ENCODE measurements at places on chromosomes 7 and 10.

GRCh38 chr10:27388761-27389399 lies 115.2 kb upstream of the RAB18 start:
- DNase-seq: no peak

DNA sequence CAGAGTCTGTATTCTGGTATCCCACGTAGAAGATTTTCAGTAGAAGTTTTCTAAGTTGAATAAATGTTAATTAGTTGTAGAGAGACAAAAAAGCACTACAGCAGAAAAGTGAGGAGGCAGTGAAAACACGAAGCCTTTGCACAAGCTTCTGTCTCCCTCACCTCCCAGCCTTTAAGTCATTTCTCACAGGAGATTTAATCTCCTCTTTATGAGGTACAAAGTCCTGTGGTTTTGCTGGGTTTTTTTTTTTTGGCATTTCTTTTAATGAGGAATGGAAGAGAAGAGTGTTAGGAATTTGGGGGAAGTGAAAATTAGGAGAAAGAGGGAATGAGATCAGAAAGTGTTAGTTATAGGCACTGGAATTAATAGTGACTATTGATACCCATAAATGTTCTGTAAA lies 21.5 kb downstream of the SPAG6 start:
- no peak for DNase-seq

DNA sequence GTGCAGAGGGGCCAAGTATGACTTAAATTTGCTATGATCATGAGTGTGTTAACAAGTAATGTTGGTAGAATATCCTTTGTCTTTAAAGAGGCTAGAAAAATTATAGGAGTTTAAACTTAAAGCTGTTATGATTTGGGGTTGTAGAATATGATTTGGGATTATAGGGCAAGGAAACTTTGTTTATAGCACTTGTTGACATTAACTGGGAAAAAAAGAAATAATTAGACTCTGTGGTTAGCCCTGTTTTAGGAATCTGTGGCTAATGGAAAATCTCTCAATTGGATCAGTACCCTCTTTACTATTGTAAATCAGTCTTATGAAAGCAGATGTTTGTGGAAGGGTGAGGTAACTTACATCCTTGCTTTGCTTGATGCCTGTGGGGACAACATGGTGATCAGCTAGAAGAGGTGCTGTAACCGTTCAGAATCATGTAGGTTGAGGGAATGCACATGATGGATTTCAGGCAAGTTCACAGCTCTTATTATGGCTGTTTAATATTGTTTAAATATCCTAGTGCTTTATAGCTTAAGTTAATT lies 11.1 kb downstream of the ING3 start:
- no peak for DNase-seq

DNA sequence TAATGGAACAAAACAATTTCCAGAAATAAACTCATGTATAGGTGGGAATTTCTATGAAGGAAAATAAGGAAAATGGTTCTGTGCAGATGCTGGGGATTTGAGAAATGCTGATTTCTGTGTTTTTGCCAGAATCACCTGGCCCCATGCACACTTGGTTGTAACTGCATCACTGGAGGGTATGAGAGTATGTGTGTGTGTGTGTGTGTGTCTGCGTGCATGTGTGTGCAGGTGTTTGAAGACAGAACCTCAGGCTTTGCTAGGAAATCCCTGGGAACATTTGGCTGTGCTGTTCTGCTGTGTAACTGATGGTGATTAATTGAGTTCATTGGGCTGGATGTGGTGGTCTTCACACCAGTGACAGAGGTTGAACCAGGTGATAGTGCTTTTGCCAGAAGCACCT lies 141.6 kb downstream of the CAMK1D start:
- DNase-seq: no peak

GRCh38 chr10:60200012-60200681 lies 189.5 kb downstream of the ANK3 start:
- DNase-seq: no peak

GRCh38 chr7:29989257-29989995 lies at the start of gene SCRN1:
SCRN1 (minus strand) TSS chr7:29989801; CDS start chr7:29969067, 20,734 bp downstream.
- DNase-seq: no peak

- DNase-seq: no peak
These were observed 81.9 kb upstream of the CALN1 start for GRCh38 chr7:72493850-72494661.

GRCh38 chr10:1595242-1595600 lies 142.1 kb downstream of the ADARB2 start:
- no peak for DNase-seq

GRCh38 chr10:84945791-84946190 lies 617.4 kb downstream of the CCSER2 start:
- no peak for DNase-seq

DNA sequence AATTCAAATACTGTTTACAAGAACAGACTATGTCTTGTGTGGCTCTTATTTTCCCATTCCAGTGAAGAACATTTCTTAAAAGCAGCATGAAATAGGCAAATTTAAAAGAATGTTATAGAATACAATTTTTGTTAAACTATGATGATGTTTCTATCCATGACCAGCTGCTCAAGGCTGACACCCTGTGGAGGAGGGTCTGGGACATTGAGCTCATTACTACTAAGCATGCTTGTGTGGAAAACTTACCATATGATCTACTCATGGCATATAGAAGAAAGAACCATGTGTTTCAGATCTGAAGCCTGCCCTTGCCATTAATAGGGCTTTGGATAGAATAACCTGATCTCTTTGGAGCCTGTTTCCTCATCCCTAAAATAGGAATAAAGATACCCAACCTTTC lies 125.0 kb downstream of the FOXP2 start:
- no peak for DNase-seq

DNA sequence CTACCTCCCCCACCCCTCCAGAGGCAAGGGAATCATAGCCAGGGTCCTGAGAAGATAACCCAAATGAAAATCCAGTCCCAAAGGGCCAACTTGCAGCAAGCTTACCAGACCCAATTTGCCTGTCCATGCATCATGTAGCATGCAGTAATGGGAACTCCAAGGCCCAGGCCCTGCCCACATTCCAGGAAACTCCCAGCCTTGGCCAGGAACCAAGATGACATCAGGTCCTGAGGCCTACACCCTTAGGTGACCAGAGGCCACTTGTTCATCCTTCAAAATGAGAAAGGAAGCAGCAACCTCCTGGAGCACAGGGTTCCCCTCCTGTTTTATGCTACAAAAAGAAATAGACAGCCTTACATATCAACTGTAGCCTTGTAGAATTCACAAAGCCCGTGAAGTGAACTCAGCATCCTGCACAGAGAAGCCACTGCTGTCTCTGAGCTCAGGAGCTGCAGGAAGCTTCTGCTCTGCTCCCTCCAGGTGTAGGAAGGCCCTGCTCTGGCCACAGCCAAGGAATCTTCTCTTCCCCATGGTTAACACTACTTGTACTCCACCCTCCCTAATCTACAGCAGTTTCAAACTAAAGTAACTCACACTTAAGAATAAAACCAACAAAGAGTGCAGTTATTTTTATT lies 30.3 kb upstream of the GRB10 start:
- no peak for DNase-seq

- DNase-seq: no peak
These were observed 189.3 kb downstream of the ABCA13 start for GRCh38 chr7:48360574-48360973.

- DNase-seq: no peak
These were observed 7.1 kb upstream of the MGMT start for GRCh38 chr10:129459762-129460539.

DNA sequence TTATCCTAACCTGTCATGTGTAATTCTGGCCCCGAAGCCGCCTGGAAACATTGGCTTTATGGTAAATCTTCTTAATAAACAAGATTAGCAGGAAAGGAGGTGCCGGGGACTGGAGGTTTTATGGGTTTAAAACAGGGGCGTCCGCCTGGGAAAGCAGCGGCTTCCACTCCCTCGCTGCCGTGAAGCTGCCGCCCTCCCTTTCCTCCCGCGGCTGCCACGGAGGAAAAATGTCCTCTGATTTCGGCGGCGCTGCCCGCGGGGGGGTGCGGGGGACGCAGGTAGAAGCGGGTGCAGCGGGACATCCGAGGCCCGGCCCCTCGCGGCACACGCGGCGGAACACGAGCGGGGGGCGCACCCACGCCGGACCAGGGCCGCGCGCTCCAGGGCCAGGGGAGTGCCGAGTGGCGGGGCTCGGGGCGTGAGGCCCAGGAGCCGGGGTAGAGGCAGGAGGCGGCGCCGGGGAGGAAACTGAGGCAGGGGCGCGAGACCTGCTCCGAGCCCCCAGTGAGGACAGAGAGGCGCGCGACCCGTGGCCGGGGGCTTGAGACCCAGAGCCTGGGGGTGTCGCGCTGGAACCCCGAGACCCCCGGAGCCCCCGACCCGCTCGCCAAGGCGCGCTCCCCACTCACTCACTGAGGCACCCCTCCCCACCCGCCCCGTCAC lies 993 bp downstream of the PTPRN2 start:
- no peak for DNase-seq

DNA sequence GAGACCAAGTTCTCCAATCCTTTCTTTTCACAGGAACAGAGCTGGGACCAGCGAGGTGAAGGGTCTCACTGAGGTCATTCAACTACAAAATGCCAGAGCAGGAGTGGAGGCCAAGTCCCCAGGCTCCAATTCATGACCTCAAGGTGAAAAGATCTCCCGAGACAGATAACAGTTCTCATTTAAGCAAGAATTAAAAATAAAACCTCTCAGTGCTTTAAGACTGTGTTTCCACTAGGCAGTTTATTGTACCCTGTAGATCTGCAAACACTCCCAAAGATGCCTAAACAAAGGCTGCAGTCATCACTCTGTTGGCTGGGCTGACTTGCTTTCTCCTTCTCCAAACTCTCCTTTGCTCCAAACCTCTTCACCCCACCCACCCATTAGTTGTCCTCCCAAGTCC lies 74.8 kb upstream of the CXCL12 start:
- no peak for DNase-seq

DNA sequence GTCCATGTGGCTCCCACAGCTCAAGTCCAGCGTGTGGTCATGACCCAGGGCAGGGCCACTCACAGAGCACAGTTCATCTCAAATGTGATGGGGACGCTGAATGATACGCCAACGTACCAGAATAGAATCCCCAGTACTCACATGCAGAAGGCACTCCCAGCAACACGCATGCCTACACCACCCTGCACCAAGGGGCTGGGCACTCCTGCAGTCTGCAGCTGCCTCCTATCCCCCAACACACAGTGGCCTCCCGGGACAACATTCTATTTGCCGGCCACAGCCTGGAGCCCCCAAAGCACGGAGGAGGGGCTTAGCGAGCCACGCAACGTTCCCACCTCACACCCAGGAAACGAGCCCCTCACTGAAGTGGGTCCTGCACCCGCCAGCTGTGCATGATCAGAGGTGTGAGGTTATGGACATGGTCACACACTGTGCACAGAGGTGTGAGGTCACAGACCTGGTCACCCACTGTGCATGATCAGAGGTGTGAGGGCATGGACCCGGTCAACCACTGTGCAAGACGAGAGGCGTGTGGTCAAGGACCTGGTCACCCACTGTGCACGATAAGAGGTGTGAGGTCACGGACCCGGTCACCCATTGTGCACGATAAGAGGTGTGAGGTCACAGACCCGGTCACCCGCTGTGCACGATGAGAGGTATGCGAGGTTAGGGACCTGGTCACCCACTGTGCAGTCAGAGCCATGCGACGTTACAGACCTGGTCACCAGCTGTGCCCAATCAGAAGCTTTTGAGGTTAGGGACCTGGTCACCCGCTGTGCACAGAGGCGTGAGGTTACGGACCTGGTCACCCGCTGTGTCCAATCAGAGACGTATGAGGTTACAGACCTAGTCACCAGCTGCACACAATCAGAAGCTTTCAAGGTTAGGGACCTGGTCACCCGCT lies 182.8 kb downstream of the DIP2C start:
- no peak for DNase-seq

DNA sequence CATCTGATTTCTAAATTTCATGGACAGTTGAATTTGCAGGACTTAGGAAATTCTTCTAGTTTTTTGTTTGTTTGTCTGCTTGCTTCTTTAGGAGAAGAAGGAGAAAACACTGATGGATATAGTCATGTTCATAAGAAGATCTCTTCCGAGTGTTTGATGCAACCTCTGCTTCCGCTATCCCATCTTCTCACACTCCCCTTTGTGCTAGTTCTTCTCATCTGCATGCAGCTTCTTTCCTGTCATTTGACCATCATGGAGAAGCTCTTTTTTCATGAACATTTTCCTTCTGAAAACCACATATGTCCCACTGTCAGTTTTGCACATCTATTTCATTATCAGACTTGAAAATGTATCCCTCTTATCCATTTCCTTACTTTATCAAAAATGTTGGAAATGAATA lies 346.9 kb upstream of the PRKCQ start:
- no peak for DNase-seq

GRCh38 chr7:132177708-132178401 lies 398.4 kb downstream of the PLXNA4 start:
- no peak for DNase-seq

- DNase-seq: peak; percentile 24
These were observed 7.1 kb upstream of the IL2RA start for GRCh38 chr10:6069081-6069931.

DNA sequence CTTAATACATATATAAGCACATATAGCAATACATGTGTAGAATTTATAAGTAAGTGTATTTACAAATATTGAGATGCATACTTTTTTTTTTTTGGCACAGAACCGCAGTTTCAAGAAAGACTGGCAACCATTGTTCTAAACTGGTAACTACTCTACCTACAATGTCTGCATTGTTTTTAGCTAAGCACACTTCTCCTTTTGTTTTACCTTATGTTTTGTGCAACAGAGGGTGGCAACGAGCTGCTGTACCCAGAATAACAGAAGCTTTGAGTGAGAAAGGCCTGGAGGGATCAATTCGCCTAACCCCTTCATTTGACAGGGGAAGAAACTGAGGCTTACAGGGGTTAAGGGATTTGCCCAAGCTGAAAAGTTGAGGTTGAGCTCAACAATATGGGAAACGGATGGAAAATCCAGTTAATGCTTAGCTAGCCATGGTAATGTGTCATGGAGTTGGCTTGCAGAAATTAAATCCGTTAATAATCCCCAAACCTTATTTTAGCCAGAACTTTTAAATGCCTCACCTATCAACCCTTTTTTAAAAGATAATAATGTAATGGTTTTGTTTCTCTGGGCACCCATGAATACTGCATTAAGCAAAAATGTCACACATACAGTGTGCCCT lies 25.5 kb downstream of the FZD1 start:
- DNase-seq: no peak

All from suprapubic skin (tissue), 4 donors.